Activated T-helper 1 cell treated with anti-CD3 and anti-CD28 coated beads, Interleukin-12 subunit alpha, Interleukin-12 subunit beta, Interleukin-2, Interleukin-4 antibody, amounts not matched to agents 30 ng/mL and 10 ng/mL and 1 ng/mL, durations not matched to agents 14 hours and 24 hours and 36 hours (primary cell): ENCODE measurements at places on chromosomes 16 and 17. TPM values are rescaled to one million over a fixed set of nuclear protein-coding genes. Genes with fewer than 3 reads are reported as not detected.

- H3K4me3 ChIP-seq = no peak overlapping the region
- H3K27ac ChIP-seq = no peak overlapping the region
- H3K27me3 ChIP-seq = peaks cover 4% of the 10 kb centered on the region
- no peaks in the 10 kb centered on the region for H3K4me1 ChIP-seq
- H3K36me3 ChIP-seq = no peaks in the 10 kb centered on the region
- DNase-seq = no peak
Observed at GRCh38 chr17:364308-364707, 11.7 kb upstream of the RPH3AL start.

DNA sequence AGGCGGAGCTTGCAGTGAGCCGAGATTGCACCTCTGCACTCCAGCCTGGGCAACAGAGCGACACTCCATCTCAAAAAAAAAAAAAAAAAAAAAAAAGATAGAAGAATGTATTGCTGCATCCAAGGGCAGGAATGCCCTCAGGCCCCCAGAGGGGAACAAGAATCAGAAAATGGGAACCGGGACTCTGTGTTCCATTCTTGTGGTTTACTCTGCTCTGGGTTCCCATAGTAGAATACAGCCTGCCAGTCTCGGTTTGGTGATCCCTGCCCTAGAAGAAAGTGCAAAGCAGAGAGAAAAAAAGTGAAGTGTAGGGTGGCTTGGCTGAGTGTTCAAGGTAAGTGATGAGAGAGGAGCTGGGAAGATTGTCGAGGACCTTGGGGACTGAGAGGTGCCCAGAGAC, 27.4 kb upstream of the KDM6B start:
- peaks cover 4% of the 10 kb centered on the region for H3K27me3 ChIP-seq
- no peak overlapping the region for H3K4me3 ChIP-seq
- no peaks in the 10 kb centered on the region for H3K36me3 ChIP-seq
- H3K27ac ChIP-seq = no peak overlapping the region
- H3K4me1 ChIP-seq = no peaks in the 10 kb centered on the region

DNA sequence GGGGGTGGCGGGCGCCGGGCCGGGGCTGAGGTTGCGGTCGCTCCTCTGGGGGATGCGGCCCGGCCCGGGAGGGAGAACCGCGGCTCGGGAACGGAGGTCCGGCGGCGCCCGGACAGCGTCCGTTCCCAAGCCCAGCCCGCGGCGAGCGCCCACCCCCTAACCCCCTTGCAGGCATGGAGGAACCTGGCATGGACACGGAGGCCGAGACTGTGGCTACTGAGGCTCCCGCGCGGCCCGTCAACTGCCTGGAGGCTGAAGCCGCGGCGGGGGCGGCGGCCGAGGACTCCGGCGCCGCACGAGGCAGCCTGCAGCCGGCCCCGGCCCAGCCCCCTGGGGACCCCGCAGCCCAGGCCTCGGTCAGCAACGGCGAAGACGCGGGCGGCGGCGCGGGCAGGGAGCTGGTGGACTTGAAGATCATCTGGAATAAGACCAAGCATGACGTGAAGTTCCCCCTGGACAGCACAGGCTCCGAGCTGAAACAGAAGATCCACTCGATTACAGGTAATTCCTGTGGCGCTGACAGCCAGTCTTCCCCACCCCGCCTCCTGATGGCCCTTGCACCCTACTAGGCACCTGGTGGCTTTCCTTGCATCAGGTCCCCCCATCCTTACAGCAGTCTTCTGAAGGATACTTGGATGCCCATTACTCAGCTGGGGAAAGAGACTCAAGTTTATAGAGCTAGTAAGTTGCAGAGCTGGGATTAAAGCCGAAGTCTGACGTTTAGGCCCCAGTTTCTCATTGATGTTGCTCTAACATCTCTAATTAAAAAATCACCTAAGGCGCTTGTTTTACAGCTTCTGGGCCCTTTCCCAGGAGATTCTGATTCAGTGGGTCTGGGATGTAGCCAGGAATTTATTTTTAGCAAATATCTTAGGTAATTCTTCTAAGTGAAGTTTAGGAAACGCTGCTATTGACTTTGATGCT, 514 bp downstream of the UBFD1 start:
- DNase-seq = peak; percentile 26
- H3K27ac ChIP-seq = peak overlapping the region; percentile 92
- peaks cover 44% of the 10 kb centered on the region for H3K4me1 ChIP-seq
- H3K36me3 ChIP-seq = peaks cover 32% of the 10 kb centered on the region
- H3K4me3 ChIP-seq = peak overlapping the region; percentile 95
- H3K27me3 ChIP-seq = peaks cover 4% of the 10 kb centered on the region

GRCh38 chr16:86150641-86151238, 251.8 kb downstream of the IRF8 start:
- DNase-seq = no peak
- no peaks in the 10 kb centered on the region for H3K36me3 ChIP-seq
- H3K27ac ChIP-seq = no peak overlapping the region

- no peaks in the 10 kb centered on the region for H3K36me3 ChIP-seq
- no peak overlapping the region for H3K27ac ChIP-seq
- H3K27me3 ChIP-seq = peaks cover 12% of the 10 kb centered on the region
Observed at GRCh38 chr17:34913001-34913400, 48.3 kb downstream of the CCT6B start.

DNA sequence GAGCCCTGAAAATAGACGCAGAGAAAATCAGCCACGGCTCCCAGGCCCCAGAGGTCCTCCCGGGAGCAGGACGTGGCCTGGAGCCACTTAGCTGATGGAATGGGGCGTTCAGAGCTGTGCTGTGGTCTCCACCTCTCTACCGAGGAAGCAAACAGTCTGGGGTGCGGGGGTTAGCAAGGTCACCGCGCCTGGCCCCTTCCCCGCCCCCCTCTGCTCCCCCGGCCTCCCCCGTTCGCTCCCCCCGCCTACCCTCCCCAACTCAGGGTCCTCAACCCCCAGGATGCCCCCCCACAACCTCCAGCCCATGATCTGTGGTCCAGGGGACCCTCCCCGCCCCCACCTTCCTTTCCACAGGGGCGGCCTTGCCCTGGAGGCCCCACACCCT, 20.6 kb upstream of the C1QTNF8 start:
- no peak overlapping the region for H3K4me3 ChIP-seq
- H3K36me3 ChIP-seq = no peaks in the 10 kb centered on the region
- no peak for DNase-seq
- no peaks in the 10 kb centered on the region for H3K4me1 ChIP-seq
- H3K27ac ChIP-seq = no peak overlapping the region

DNA sequence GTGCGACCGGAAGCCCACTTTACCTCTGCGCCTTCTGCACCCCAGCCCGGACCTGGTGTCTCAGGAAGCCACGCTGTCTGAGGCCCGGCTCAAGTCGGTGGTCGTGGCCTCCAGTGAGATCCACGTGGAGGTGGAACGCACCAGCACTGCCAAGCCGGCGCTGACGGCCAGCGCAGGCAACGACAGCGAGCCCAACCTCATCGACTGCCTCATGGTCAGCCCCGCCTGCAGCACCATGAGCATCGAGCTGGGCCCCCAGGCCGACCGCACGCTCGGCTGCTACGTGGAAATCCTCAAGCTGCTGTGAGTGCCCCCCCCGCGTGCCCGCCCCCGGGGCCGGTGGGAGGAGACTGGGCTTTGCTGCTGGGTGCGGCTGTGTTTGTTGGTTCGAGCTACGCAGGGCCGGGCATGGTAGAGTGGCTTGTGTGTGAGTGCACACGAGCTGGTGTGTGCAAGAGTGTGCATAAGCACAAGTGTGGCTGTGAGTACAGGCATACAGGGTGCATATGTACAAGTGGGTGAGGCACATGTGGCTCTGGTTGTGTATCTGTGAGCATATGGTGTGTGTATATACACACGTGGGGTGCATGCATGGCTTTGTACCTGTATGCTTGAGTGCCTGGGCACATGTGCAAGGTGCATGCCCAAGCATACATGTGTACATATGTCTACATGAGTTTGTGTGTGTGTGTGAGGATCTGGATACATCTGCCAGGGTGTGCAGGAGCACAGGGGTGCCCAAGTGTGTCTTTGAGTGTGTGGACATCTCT, 100.6 kb upstream of the PLCG2 start:
- H3K27me3 ChIP-seq = no peaks in the 10 kb centered on the region
- no peaks in the 10 kb centered on the region for H3K4me1 ChIP-seq
- H3K4me3 ChIP-seq = peak overlapping the region; percentile 8

GRCh38 chr16:71467810-71468209, 5.8 kb upstream of the ZNF23 start:
- no peaks in the 10 kb centered on the region for H3K36me3 ChIP-seq
- no peak overlapping the region for H3K27ac ChIP-seq
- H3K27me3 ChIP-seq = peaks cover 1% of the 10 kb centered on the region
- H3K4me1 ChIP-seq = peaks cover 5% of the 10 kb centered on the region
- DNase-seq = no peak

Gene KRTAP9-2
- total RNA-seq = not detected in 2 replicates

Gene PDILT
- total RNA-seq = not detected in 2 replicates
